ENCODE measurements at places on chromosomes 7 and 10. TPM values are rescaled to one million over a fixed set of nuclear protein-coding genes. Genes with fewer than 3 reads are reported as not detected.

The CPED1 gene
- 0.09 TPM for total RNA-seq

The IDI2 gene
- not detected for total RNA-seq

The EXOC6 gene
- 10.9 TPM for total RNA-seq

The CDHR3 gene
- total RNA-seq: 1.4 TPM

The PTPRZ1 gene
- not detected for total RNA-seq

DNA sequence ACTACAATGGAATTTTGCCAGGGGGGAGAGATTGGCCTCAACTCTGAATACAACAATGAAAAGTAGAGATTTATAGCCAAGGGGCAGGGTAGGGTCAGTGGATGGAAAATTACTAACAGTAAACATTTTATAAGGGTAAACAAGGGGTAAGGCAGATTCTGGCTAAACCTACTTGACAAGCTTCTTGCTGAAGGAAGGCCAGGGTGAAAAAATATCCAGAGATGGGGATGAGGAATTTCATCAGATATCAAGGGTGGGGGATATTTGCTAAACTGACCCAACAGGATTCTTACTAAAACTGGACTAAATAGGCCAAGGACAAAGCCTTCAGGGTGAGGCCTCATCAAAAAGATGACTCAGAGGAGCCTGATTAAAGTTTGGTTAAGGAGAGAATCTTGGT is 156.3 kb downstream of the RTKN2 start:
- no peak for DNase-seq
- H3K4me3 ChIP-seq: no peak overlapping the region
- no peak overlapping the region for H3K27ac ChIP-seq
- no peaks in the 10 kb centered on the region for H3K27me3 ChIP-seq
- H3K4me1 ChIP-seq: peaks cover 19% of the 10 kb centered on the region

DNA sequence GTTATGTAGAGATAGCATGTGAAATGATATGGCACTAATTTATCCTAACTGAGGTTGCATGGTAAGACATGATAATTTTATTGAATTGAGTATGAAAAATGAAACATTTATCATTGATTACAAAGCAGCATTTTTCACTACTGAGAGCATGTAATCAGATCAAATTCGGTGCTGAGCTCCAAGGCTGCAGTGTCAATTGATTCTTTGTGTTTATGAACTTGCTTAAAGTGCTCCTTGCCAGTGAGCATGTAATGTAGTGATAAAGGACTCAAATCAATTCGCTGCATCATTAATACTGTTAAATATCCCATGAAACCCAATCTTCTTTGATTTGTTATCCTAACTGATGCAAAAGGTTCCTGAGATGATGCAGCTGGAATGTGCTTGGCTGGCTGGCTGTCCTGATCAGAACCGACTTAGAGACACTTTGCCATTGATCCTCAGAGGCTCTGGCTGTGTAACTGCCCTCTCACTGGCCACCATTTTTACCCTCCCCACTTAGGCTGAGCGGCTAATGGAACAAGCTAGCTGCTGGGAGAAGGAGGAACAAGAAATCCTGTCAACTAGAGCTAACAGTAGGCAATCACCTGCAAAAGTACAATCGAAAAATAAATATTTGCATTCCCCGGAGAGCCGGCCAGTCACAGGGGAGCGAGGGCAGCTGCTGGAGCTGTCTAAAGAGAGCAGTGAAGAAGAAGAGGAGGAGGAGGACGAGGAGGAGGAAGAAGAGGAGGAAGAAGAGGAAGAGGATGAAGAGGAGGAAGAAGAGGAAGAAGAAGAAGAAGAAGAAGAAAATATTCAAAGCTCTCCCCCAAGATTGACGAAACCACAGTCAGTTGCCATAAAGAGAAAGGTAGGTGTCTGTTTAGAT is 89.8 kb upstream of the SAMD8 start:
- no peaks in the 10 kb centered on the region for H3K27me3 ChIP-seq
- no peak overlapping the region for H3K4me3 ChIP-seq
- H3K4me1 ChIP-seq: no peaks in the 10 kb centered on the region
- peaks cover 46% of the 10 kb centered on the region for H3K36me3 ChIP-seq

DNA sequence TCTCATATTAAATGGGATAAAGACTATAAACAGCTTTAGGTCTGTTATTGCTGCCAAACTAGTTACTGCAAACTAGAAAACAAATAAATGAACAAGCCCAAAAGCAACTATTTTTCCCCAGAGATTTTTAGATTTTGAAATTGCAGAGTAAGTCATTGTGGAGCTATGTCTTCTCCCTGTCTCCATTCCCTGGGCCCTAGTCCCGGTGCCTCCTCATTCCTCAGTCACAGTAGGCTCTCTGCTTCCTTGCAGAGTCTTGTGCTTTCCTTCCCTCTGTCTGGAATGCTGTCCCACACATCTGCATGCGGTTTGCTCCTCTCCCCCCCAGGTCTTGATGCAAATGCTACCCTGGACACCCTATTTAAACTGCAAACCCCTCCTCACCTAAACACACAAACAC is 4.0 kb downstream of the PNLIPRP3 start:
- H3K4me3 ChIP-seq: no peak overlapping the region
- no peak overlapping the region for H3K27ac ChIP-seq
- H3K36me3 ChIP-seq: no peaks in the 10 kb centered on the region
- H3K4me1 ChIP-seq: no peaks in the 10 kb centered on the region

DNA sequence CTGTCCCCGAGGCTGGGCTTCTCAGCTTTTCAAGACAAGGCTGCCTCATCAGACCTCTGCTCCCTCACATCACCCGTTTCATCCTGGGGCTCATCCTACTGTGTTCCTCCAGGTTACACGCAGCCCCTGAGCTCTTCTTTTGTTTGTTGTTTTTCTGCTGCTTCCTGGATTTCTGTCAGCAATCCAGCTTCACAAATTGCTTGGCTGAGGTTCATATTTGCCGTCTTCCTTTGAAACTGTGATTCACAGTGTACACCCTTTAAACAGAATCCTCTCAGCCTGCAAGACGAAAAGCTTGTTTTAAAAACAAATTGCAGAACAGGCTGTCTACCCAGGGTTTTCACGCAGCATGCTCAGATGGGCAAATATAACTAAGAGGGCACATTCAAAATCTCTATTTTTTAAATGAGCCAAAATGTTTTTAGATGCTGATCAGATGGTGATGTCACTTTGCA is 39.1 kb upstream of the PARD3 start:
- no peak overlapping the region for H3K27ac ChIP-seq
- no peak overlapping the region for H3K4me3 ChIP-seq
- no peaks in the 10 kb centered on the region for H3K36me3 ChIP-seq
- H3K27me3 ChIP-seq: no peaks in the 10 kb centered on the region

GRCh38 chr7:1662101-1662500 is 8.0 kb upstream of the ELFN1 start:
- H3K4me1 ChIP-seq: no peaks in the 10 kb centered on the region
- no peak overlapping the region for H3K27ac ChIP-seq
- H3K4me3 ChIP-seq: no peak overlapping the region

- H3K4me3 ChIP-seq: no peak overlapping the region
- H3K4me1 ChIP-seq: no peaks in the 10 kb centered on the region
- H3K36me3 ChIP-seq: no peaks in the 10 kb centered on the region
- no peaks in the 10 kb centered on the region for H3K27me3 ChIP-seq
- no peak overlapping the region for H3K27ac ChIP-seq
- DNase-seq: no peak
Observed at GRCh38 chr10:88413412-88413811, 169.7 kb downstream of the RNLS start.

DNA sequence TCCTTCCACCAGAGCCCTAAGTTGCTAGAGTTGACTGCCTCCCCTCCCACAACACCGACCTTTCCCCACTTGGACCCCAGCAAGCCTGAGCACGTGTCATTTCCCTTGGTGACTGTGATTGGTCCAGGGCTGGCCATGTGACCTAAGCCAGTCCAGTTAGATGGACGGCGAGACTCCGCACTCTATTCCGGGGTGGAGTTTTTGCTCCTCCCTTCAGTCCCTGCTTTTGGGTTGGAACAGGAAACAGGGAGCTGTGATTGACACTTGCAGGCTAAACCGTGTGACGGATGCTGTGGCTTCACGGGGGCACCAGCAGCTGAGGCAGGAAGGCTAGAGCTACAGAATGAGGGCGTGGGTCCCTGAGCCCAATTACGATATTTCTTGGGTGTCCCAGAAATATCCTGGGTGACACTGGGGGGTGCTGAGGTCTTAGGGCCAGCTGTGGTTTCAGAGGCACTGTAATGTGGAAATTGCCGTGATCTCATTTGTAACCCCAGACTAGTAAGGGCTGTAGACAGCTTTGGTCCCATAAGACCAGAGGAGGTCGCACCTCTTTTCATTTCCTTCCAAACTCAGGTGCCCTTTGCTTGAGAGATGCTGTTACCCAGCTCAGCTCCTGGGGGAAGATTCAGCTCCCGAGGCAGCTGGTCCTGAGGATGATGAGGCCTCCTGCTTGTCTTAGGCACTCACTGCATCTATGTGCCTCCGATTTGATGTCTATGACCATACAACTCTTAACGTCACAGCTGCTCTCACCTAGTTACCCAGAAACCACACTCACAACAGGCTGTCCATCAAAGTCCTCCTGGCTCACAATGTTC is 102.7 kb upstream of the NPTX2 start:
- H3K4me3 ChIP-seq: no peak overlapping the region
- peaks cover 3% of the 10 kb centered on the region for H3K4me1 ChIP-seq
- H3K27ac ChIP-seq: peak overlapping the region; percentile 61
- DNase-seq: peak; percentile 54
- H3K27me3 ChIP-seq: no peaks in the 10 kb centered on the region

DNA sequence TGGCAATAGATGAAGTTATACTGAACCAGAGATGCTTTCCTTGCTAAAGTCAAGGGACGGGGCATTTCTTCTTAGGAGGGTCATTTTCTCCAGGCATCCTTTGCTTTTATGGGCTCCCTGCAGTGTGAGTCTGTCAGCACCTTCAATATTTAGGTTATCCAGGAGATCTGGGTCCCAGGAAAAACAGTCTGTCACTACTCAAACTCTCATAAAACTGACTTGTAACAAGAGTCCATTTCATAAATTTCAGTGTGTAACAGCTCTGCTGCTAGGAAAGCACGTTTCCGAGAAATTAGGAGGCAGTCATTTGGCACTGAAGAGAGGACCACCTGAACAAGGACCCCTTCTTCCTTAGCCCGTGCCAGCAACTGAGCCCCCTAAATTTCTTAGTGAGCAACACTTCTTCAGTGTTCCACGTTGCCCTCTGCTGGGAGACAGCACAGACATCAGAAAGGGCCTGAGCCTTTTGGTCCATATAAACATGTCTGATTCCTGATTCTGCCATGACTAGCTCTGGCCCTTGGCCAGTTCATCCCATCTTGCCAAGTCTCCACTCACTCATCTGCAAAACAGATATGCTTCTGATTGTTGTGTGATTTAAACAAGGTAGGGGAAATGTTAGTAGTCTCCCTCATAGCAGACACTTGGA is 7.2 kb downstream of the GCC1 start:
- no peak overlapping the region for H3K27ac ChIP-seq
- H3K4me1 ChIP-seq: peaks cover 26% of the 10 kb centered on the region
- DNase-seq: no peak
- H3K36me3 ChIP-seq: peaks cover 14% of the 10 kb centered on the region
- H3K4me3 ChIP-seq: no peak overlapping the region

DNA sequence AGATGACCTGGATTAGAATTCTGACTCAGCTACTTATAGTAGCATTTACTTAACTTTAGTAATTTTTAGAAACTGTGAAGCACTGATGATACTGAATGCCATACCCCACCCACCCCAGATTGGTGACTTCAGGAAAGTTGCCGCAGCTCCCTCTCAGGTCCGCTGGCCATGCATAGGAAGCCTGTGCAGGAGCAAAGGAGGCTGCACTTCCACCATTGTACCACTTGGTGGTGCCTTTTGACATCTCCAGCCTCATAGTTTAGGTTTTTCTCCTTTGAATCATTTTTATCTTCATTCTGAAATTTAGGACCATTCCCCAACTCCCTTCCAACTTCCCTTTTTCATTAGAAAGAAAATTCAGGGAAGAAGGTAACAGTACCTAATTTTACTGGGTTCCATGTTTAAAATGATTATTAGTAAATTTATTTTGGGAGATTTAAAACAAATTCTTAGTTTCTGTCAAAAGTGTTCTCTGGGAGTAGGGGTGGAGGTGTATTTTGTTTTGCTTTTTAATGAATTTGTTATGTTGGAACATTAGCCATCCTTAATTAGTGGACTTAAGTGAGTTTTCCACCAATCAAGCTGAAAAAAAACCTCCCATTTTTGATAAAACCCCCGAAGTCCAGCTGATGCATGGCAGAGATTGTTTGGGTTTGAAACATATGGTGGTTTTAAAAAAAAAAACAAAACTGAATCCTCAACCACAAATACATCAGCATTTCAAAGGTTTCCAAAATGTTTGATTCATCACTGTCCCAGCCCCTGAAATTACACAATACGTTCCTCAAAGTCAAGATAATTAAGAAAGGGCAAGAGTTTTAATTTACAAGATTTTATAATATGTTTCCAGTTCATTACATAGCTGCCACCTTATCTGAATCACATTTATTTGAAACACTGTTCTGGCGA is 109.6 kb downstream of the WNT2 start:
- peak; percentile 8 for DNase-seq
- no peak overlapping the region for H3K27ac ChIP-seq
- no peak overlapping the region for H3K4me3 ChIP-seq

DNA sequence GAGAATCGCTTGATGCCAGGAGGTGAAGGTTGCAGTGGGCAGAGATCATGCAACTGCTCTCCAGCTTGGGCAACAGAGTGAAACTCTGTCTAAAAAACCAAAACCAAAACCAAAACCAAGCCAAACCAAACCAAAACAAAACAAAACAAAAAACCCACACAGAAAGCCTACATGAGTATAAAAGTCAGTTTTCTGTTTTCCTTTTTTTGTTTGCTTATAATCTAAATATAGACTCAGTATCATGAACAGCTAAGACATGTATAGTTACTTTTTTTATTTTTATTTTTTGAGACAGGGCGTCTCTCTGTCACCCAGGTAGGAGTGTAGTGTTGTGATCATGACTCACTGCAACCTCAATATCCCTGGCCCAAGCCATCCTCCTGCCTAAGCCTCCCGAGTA is 16.8 kb upstream of the MTPN start:
- no peak overlapping the region for H3K27ac ChIP-seq
- no peaks in the 10 kb centered on the region for H3K36me3 ChIP-seq
- H3K4me1 ChIP-seq: peaks cover 5% of the 10 kb centered on the region
- no peak overlapping the region for H3K4me3 ChIP-seq

- no peaks in the 10 kb centered on the region for H3K27me3 ChIP-seq
- no peaks in the 10 kb centered on the region for H3K4me1 ChIP-seq
- no peaks in the 10 kb centered on the region for H3K36me3 ChIP-seq
- DNase-seq: no peak
Observed at GRCh38 chr10:24505759-24506158, 217.9 kb downstream of the ARHGAP21 start.

DNA sequence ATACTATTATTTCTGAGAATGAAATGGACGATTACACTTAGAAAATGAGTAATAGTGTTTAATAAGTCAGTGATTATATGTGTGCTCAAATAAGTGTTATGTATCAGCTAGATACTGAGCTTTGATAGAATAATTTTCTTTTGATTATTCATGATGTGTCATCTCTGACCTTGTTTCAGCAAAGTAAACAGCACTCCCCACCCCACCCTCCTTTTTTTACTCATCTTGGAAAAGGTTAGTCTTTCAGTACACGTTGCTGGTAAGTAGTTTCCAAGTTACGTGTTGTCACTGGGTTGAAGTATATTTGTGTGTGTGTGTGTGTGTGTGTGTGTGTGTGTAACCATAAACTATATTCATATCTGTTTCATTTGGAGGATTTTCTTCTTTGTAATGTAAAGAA is 84.1 kb downstream of the GNAI1 start:
- no peaks in the 10 kb centered on the region for H3K27me3 ChIP-seq
- DNase-seq: no peak
- no peak overlapping the region for H3K4me3 ChIP-seq

Data from CD8-positive, alpha-beta memory T cell (primary cell).